NCI-H1417 (cell line): ENCODE measurements at places on chromosomes 12 and 14.

DNA sequence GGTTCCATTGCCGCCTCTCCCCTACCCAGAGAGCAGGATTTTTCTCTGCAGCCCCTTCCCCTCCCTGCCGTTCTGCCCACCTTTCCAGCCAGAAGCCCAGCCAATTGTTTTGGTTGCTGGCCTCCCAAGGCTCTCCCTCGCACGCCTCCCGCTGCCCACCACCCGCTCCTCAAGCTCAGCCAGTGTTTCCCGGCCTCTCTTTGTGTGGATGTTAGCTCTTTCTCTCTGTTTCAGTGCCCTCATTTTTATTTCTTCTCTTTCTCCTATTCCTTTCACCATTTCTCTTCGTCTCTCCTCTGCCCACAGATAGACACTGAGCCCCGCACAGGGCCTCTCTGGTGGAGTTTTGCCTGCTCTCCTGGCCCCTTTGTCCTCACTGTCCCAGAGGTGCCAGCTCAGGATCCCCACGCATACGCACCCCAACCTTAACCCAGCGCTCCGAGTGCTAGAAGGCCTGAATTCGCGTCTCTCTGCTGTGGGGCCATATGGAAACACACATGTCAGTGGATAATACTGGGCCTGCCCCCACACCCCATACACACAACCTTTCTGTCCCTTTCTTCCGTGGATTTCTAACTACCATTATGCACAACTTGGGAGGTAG, 54.9 kb downstream of the SMUG1 start:
- no peak for DNase-seq

DNA sequence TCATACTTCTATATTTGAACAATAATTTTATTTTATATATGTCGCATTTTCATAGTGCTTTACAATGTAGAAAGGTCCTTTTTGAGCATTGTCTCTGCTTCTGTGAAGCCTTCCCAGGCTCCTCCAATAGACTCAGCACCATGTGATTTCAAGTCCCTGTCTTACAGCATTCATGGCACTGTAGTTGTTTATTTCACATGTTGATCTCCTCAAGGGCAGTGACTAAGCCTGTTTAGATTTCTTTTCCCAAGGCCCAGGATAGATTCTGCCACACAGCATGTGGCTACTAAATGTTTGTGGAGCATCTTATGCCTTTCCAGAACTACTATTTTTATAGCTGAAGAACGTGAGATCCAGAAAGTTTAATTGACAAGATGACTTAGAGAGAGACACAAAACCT, 391.7 kb downstream of the TMEM117 start:
- DNase-seq: no peak

GRCh38 chr14:104563742-104564615, 15.6 kb upstream of the C14orf180 start:
- DNase-seq: peak; percentile 35

- DNase-seq: no peak
Observed at GRCh38 chr12:109896188-109896587, 3.9 kb upstream of the TCHP start.
